ENCODE measurements at places on chromosomes 6 and 20. TPM values are rescaled to one million over a fixed set of nuclear protein-coding genes. Genes with fewer than 3 reads are reported as not detected.

Gene MYMX
- not detected for total RNA-seq

Gene AFG1L
- 2.7 TPM for total RNA-seq

Gene DACT2
- not detected for total RNA-seq

Gene RFX6
- not detected for total RNA-seq

Gene SCRT2
- not detected for total RNA-seq

Gene SLC2A4RG
- 25.8 TPM for total RNA-seq

Gene PAK5
- not detected for total RNA-seq

Gene UBD
- 0.14 TPM for total RNA-seq

Gene HDAC2
- total RNA-seq: 174 TPM

Gene ULBP2
- total RNA-seq: 6.5 TPM

Gene GNMT
- not detected for total RNA-seq

Gene SALL4
- 0.14 TPM for total RNA-seq

Gene TBXT
- total RNA-seq: not detected

Gene ADA
- total RNA-seq: 14.5 TPM

Gene C20orf96
- total RNA-seq: 3.2 TPM

Gene SIRPA
- total RNA-seq: 20.2 TPM

Gene TRIM15
- total RNA-seq: not detected

Gene ATP9A
- 25.2 TPM for total RNA-seq

Gene PRRT1
- total RNA-seq: 0.14 TPM

Gene KCNQ5
- total RNA-seq: not detected

Gene DEFB124
- not detected for total RNA-seq

Gene CCN2
- total RNA-seq: 711 TPM

Gene POPDC3
- total RNA-seq: 0.14 TPM

Gene PRPH2
- not detected for total RNA-seq

Gene VARS2
- total RNA-seq: 16.0 TPM

Gene THBD
- 38.6 TPM for total RNA-seq

Gene TUBB2B
- total RNA-seq: 2.0 TPM

Gene MUC21
- total RNA-seq: not detected

Gene PAX1
- not detected for total RNA-seq

Gene OTOR
- not detected for total RNA-seq

Gene FAM83C
- total RNA-seq: not detected

Gene PDYN
- total RNA-seq: not detected

Gene SERPINB6
- 130 TPM for total RNA-seq

Gene SLC52A3
- total RNA-seq: 0.07 TPM

Gene NKX2-4
- not detected for total RNA-seq

Gene NOX3
- not detected for total RNA-seq

Gene ARMH2
- total RNA-seq: not detected

Gene DEFB132
- not detected for total RNA-seq

Gene ZHX3
- total RNA-seq: 16.9 TPM

Gene NR2E1
- total RNA-seq: not detected

Gene MDFI
- total RNA-seq: 24.6 TPM
